ENCODE measurements at places on chromosomes 2 and 18.

DNA sequence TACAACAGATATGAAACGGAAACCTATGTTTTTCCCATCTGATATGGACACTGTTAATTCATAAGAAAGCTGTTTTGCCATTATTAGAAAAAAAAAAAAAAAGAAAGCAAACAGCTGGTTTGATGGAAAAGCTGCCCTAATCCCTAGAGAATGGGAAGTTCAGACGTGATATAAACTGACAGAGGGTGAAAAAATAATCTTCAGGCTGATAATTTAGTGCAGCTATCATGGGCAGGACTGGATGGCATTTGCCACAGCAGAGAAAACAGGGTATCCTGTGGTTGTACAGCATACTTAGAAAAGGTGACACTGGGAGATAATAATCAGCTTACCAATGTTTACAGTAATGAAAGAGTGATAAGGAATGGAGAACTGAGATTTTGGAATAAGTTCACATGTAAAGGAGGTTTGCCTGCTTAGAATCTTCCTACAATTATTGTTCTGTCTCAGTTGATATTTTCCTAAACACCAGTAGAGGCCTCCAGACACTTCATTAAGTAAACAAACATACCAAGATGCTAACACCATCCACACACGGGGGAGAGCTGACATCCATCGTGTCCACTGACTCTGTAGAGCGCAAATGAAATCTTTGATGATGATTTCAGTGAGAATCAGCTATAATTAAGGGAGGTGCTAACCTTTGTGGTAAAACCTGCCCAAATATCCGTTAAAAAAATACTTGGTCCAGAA, 211.6 kb upstream of the MMADHC start:
- no peak for DNase-seq

GRCh38 chr18:77130229-77131099, 2.1 kb downstream of the MBP start:
- no peak for DNase-seq

GRCh38 chr18:28716338-28716737, 539.4 kb upstream of the CDH2 start:
- DNase-seq: no peak

DNA sequence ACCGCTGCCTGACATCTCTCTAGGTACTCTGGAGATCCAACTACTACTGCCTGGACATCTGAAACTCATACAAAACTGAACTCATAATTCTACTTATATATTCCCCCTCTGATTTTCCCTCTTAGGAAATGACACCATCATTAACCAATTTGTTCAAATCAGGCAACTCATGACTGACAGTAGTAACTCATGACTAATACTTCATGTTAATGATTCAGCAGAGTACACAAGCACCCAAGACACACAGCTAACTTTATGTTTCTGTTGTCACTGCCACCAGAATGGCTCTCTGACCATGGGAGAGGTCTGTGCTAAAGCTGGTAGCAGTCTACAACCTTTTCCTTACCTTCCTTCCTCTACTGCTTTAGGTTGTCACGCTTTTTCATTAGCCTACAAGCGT, 91.1 kb downstream of the ITSN2 start:
- DNase-seq: no peak

GRCh38 chr2:175151791-175152190, 16.2 kb downstream of the ATF2 start:
- DNase-seq: no peak

GRCh38 chr2:41736586-41736985, 311.2 kb upstream of the PKDCC start:
- DNase-seq: no peak

GRCh38 chr2:176093145-176093897, 800 bp downstream of the HOXD13 start:
- DNase-seq: no peak

GRCh38 chr2:54419855-54420523, 36.1 kb upstream of the SPTBN1 start:
- DNase-seq: no peak

- no peak for DNase-seq
Observed at GRCh38 chr2:134141598-134142340, 112.1 kb upstream of the MGAT5 start.

GRCh38 chr2:158688721-158689120, 106.4 kb upstream of the DAPL1 start:
- no peak for DNase-seq

DNA sequence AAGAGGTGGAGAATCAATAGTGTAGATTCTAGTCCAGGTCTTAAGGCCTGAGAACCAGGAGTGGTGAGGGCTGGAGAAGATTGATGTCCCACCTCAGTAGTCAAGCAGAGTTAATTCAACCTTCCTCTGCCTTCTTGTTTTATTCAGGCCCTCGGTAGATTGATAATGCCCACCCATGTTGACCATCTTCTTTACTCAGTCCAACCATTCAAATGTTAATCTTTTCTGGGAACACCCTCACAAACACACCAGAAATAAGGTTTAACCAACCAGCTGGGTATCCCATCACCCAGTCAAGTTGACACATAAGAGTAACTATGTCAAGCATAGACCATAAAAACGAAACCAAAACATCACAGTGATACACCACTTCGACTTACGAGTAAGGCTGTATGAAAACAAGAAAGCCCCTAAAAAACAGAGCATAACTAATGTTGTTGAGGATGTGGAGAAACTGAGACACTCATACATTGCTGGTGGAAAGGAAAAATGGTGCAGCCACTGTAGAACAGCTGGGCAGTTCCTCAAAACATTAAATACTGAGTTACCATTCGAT, 57.5 kb downstream of the SLC35F5 start:
- DNase-seq: no peak

DNA sequence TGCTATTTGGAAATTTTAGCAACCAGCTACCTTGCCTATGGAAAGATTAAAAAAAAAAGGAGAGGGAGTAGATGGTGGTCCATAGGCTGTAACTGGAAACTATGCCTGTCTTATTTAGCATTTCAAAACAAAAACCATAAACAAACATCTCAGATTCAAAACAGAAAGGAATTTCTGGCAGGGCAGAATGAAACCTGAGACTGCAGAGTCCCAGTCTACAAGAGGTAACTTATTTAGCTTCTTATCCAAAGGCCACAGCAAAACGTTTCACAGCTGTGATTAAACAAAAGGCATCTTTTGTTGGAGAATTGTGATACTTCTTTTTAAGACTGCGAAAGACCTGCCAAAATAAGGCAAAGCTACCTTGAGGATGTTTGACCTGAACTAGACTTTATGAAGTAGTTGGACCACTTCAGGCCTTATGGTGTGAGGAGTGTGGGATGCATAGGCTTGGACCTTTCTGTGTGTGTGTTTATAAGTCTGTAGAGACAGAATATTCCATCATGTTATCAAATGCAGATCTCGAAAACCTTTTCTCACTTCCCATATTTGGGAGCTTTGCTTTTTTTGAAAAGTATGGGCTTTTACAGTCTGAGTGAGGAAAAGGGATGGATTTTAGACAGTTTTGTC, 11.0 kb downstream of the CRIM1 start:
- DNase-seq: no peak

- no peak for DNase-seq
Observed at GRCh38 chr18:7117390-7118355, at the start of gene LAMA1. Gene LAMA1, minus strand, starts transcription at chr18:7117797. Its CDS starts 77 bp downstream, at chr18:7117720.

DNA sequence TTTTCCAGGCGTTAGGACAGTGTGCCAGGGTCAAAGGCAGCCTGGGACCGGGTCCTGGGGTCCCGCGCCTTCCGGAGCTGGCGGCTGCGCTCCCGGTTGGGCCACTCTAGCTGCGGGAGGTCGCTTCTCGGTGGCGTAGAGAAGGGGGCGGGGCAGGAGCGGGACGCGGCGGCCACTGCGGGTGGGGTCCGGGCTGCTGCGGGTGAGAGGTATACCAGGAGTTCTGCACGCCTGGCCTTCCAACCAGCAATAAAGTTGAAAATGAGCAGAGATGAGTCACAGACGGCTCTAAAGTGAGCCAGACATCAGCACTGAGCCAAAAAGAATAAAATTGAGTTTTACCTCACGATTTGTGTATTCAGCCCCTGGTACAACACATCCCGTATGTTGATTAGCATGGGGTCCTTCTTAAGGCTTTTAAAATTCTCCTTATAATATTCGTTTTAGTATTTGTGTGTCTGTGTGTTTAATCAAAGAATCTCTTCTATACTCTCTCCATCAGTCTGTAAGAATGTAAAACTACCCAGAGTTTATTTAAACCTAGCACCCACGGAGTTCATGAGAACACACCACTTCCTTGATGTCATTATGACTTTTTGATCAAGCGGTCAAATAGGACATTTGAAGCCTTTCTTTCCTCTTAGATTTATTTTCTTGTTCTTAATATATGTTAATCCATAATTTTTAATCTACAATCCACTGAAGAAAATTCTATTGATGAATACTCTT, at the start of gene C1GALT1C1L:
Gene C1GALT1C1L (minus strand): TSS at position 108 of the 729 bp plus-strand sequence. CDS start 107 bp downstream, at position 1.
- no peak for DNase-seq

- no peak for DNase-seq
Observed at GRCh38 chr2:190607014-190607597, 41.8 kb upstream of the NAB1 start.

DNA sequence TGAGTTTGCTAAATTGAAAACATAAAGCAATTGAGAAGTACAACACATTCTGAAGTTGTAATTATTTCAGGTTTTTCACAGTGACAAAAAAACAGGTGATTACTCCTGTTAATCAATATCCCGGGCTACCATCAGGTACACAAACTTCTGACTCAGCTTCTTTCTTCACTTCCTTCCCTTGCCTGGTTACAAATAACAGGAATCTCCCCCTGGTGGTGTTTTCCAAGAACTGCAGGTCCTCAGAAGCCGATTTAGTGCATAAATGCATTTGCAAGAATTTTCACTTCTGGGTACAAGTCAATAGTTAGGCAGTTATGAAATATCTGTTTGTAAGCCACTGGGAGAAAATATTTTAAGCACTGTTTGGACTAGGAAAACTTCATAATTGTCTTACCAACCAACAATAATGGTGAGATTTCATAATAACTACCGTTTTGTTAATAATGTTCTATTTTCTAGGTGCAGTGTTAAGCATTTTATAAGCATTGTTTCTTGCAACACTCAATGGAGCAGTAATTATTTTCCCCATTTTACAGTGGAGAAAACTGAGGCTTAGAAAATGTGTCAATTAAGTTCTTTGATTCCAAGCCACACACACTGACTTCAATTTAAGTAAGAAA, 12.4 kb upstream of the GMCL1 start:
- peak; percentile 26 for DNase-seq

DNA sequence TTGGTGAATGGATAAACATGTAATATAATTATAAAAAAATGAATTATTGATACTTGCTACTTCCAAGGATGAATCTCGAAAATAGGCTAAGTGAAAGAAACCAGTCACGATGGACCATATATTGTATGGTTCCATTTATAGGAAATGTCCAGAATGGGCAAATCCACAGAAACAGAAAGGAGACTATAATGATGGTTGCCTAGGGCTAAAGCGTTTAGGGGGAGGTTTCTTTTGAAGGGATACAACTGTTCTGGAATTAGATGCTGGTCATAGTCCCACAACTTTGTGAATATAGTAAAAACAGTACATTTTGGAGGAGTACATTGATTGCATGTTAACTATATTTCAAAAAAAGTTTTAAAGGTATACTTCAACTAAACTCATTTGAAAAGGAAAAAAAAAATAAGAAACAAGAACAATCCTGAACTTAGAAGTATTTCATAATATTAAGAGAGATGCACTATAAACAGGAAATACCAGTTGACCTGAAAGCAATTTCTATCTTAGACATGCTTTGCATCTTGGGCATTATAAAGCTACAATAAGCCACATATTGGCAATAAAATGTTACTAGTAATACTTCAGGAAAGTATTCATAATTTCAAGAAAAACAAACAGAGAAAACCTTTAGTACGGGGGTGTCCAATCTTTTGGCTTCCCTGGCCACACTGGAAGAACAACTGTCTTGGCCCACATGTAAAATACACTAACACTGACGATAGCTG, 130.0 kb downstream of the C2orf74 start:
- DNase-seq: no peak

Data from esophagus squamous epithelium (tissue), 5 donors.